ENCODE measurements at places on chromosomes 5 and 9.

DNA sequence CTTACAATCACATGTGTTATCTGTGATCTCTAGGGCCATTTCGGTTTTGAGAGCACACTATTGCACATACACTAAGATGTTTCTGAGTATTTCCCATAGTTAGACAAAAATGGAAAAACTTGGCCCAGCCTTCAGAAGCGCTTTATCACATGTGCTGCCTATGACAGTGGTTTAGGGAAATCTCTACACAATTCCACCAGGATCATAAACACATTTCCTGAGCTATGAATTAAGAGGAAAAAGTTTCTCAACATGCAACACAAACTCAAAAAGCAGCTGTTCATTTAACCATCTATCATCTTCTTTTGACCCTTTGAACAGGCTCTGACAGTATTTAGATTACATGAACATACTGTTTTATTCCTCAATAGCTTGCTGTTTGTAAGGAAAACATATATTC lies 15.1 kb downstream of the FGF1 start:
- DNase-seq, result no peak

GRCh38 chr5:73867345-73868335 lies 241.6 kb downstream of the ARHGEF28 start:
- DNase-seq, result peak; percentile 24

- DNase-seq, result no peak
Observed at GRCh38 chr5:145244251-145244650, 590.9 kb downstream of the PRELID2 start.

DNA sequence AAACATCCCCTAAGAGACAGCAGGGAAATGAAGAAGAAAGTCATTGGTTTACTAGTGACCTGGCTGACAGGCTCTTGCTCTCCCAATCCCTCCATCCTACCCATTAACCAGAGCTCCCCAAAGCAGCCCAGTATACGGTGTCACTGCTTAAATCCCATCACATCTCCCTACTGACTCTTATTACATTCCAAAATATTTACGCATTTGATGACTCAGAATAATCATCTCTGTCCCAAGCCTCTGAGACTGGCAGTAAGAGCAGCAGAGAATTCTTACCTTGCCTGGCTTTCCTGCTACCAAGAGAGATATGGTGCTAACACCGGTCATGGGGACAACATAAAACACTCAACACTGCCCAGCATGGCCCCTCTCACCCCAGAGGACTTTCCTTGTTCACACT lies 20.2 kb upstream of the WHRN start:
- DNase-seq, result no peak

GRCh38 chr5:122773619-122774018 lies 1.3 kb upstream of the SNX2 start:
- DNase-seq, result no peak

- no peak for DNase-seq
Observed at GRCh38 chr9:107584186-107584585, 94.6 kb upstream of the KLF4 start.

DNA sequence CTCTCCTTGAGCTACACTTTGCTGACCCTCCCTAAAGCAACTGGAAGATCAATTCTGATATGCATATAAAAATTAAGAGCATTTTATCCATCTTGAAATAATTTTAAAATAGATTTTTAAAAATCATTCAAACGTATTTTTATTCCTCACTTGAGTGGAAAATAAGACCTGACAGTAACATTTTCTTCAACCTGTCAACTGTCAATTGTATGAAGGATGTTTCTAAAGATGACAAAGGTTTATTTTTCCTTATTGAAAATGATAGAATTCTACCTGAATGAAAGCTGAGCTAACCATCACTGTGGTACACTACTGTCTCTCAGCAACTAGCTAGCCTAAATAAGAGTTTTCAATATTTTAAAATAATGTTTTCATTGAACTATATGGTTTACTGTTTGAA lies 7.0 kb downstream of the EFNA5 start:
- no peak for DNase-seq

DNA sequence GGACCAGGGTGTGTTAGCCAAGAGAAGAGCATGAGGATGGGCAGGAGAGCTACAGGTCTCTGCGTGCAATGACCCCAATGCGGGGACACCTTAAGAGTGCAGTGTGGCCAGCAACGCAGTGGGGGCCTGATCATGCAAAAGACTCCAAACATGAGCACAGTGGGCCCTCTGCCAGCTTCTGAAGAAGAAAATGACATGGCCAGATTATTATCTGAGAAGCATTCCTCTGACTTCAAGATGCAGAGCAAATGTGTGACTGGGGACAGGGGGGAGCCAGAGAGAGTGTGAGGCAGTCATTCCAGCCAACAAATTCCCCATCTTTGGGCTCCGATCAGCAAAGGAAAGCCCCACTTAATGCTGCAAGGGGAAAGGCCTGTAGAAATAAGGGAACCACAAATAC lies 229.4 kb downstream of the CDK5RAP2 start:
- no peak for DNase-seq

DNA sequence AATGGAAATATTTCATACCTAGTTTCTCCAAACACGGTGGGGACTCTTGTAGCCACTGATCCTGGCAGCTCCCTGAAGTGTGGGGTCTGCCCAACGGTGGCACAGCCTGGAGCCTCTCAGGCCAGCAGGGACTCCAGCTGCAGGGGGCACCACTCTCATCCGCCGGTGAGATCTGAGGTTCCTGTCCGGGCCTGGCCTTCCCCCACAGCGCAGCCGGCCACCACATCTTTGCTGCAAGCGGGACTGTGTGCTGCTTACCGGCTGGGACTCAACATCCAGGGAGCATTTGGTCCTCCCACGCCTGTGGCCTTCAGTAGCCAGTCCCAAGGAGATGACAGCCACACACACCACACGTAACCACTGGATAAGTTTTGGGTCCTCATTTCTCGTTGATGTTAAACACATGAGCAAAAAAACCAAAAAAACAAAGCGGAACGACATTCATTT lies 7.7 kb upstream of the NKX2-5 start:
- no peak for DNase-seq
